ENCODE measurements at places on chromosomes 6 and 20.

DNA sequence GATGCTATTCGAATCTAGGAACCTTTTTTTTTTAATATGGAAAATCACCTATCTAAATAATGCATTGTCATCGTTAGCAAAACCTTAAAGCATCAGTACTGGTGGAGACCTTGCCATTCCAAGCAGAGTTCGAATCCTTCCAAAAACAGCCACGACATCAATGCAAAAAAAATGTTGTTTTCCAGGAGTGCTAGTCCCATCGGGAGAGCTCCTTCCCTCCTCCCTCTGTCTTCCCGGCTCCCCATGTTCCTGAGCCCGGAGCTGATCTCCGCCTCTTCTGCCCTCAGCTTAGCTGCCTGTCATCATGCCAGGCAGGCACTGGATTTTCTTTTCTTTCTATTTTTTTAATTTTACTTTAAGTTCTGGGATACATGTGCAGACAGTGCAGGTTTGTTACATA, 153.6 kb upstream of the QKI start:
- DNase-seq: no peak

DNA sequence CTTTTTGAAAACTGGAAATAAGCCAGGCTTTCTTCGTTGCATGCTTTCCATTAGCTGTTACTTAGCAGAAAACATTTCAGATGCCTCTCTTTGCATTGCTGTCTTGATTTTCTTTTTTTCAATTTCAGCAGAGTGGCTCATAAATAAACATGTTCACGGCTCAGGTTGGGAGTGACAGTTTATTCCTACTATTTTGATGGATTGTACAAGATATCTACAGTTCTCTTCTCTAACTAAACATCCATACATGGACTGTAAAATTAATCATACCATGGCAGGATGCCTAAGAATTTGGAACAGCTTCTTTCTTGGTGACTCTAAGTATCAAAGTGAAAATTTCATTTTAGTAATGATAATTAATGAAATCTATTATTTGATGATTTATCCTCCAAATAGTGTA, 130.5 kb upstream of the EPHA7 start:
- DNase-seq: no peak

GRCh38 chr20:19692685-19693119, 65.4 kb upstream of the RIN2 start:
- peak; percentile 77 for DNase-seq

- no peak for DNase-seq
Observed at GRCh38 chr20:34300809-34301586, 2.2 kb downstream of the AHCY start.
